ENCODE measurements at places on chromosomes 13 and 19.

- no peak for DNase-seq
These were observed 48.1 kb downstream of the PSG1 start for GRCh38 chr19:42831221-42832019.

DNA sequence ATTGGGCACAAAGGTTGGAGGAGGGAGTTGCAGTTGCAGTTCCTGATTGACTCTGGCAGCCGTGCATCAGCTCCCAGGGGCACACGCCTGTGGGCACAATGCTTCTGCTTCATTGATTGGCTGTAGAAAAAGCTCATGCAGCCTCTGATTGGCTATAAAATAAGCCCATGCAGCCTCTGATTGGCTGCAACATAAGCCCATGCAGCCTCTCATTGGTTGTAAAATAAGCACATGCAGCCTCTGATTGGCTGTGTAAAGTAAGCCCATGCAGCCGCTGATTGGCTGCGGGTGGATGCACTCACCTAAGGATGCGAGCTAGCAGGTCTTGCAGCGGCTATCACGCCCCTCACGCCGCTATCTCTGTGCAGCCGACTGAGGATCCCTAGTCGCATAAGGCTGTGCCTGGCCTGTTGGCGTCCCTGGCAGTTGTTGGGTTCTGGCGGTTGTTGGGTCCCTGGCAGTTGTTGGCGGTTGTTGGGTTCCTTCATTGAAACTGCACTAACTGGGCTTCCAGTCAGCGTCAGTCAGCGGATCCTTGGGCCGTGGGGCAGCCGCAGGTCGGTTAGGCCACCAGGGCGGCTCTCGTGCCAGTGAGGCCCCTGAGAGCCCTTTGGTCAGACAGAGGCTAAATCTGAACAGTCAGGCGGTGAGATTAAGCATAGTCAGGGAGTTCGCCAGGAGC, at the start of gene SIGLECL1:
Gene SIGLECL1, plus strand, starts transcription at position 295 of the 682 bp plus-strand sequence. CDS start 12,993 bp downstream, outside the sequence.
- no peak for DNase-seq

GRCh38 chr13:100485265-100485664, 103.3 kb downstream of the GGACT start:
- DNase-seq, result no peak

- peak; percentile 57 for DNase-seq
These were observed 3.9 kb upstream of the PLPP2 start for GRCh38 chr19:294946-295686.

DNA sequence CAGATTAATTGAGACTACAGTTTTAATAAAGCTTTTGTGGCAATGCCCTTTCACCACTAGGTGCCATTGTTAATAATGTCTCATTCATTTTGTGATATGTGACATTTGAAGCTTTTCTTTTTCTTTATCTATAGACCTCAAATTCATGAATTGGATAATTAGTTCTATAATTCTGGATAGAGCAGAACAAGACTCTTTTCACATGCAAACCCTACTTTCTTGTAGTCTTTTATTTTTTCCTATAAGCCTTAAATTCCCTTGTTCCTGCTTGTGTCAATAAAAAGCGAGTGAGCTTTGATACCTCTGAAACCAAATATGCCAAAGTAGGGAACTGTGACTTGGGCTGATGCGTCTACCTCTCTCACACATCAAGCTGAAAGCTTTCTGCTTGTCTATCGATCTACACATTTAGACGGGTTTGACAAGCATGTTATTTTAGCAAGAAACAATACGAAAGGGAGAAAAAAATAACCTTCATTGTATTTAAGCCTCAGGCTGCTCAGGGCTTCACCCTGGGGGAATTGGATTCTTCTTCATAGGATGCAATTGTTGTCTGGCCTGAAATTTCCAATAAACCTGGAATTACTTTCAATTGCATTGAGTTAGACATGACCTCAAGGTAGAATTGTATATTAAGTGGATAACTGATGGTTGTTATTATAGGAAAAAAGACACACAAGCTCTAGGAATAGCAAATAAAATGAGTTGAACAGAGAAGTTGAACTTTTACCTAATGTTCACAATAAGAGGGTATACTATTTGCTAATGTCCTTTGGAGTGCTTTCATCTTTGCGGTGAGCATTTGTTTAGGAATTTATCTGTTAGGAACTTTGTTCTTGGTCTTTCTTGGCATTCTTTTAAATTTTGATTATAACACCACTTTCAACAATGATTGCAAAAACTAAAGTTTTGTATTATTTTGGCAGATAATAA, 1150.2 kb upstream of the PCDH9 start:
- no peak for DNase-seq

GRCh38 chr13:21511849-21512248, 52.7 kb upstream of the ZDHHC20 start:
- DNase-seq, result no peak

- DNase-seq, result no peak
These were observed 6.5 kb downstream of the TRAPPC5 start for GRCh38 chr19:7687177-7687576.

- peak; percentile 66 for DNase-seq
These were observed 185.4 kb downstream of the KDM4B start for GRCh38 chr19:5154129-5154798.

- peak; percentile 4 for DNase-seq
These were observed 805.6 kb upstream of the ARGLU1 start for GRCh38 chr13:107373551-107373950.

- DNase-seq, result no peak
These were observed 5.9 kb downstream of the PINLYP start for GRCh38 chr19:43581467-43581866.

DNA sequence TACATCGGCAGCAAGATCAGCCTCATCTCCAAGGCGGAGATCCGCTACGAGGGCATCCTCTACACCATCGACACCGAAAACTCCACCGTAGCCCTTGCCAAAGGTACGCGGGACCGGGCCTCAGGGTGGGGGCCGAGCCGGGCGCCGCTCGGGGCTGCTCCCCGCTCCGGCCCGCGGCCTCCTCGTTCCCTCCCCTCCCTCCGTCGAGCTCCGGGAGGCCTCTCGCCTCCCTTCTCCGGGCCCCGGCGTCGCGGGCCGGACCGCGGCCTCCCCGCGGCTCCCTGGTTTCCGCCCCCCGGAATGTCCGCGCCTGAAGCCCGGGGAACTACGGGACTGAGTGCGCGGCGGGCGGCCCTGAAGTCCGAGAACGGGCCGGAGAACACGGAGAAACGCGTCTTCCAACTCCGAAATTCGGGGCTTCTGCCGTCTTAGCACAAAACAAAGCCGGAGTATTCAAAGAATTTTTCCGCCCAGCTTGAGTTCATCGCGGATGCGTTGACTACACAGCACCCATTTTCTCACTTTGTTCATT, 423 bp downstream of the LSM14A start:
- no peak for DNase-seq

- no peak for DNase-seq
These were observed 423 bp downstream of the KLK8 start for GRCh38 chr19:51000981-51001380.

DNA sequence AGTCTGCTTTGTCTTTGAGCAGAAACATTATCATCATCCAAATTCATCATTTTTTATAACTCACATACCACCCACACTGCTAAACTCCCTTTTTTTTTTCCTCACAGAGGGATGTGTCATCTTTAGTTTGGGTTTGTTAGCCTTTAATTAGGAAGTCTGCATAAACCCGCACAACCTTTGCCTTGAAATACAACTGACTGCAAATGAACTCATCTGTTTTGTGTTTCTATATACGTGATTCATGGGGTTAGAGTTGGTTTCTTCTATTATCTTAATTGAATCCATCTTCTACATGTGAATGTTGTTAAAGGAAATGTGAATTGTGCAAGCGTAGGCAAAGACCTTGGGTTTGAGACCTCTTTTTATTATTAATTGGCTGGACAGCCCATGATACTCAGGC, 102.7 kb downstream of the SLAIN1 start:
- DNase-seq, result no peak

DNA sequence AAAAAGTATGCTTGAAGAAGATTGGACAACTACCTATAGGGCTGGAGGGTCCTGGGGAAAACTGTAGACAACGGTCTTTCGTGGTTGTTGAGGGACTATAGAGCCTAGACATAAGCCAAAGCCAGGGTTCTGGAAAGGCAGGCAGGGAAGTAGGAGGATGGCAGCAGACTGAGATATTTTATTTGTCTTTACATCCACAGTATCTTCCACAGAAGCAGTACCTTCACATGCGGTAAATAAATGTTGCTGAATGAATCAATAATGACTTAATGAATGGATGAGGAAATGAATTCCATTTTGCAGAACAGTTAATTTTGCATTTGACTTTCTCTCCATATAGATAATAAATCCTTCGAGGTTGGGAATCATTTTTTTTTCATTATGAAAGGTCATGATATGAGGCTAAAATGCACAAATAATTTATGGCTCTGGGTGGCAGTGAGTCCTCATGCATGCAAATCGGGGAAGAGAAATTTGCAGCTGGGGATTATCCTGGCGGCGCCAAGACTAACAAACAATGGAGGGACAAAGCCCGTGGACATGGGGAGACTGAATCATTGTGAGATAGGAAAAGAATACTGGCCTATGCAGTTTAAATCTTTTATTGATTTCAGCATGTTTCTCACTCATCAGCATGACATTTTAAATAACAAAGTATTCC, 102.0 kb downstream of the ERCC5 start:
- no peak for DNase-seq

DNA sequence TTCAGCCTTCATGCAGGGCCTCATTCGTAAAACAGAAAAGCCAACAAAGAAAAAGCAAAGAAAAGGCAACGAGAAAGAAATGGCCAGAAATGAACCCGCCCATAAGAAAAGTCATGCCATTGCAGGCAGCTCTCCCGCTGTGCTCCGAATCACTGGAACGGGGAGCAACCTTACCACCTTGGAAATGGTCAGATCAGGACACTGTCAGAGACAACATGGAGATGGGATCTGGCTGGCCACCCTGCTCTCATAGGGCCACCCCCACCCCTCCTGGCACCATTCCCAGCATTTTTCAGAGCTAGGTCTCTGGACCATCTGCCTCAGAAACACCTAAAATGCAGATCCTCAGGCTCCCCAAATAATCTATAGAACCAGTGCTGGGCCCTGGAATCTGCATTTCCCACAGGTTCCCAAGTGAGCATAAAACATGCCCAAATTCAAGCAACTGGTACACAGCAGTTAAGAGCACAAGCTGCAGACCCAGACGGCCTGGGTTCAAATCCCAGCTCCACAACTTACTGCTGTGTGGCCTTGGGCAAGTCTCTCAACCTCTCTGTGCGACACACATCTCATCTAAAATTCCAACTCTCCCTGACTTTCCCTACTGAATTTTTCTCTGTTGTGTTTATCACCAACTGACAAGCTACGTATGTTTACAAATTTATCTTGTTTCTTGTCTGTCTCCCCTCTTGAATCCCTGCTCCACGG, 151.6 kb downstream of the IER2 start:
- DNase-seq, result no peak

DNA sequence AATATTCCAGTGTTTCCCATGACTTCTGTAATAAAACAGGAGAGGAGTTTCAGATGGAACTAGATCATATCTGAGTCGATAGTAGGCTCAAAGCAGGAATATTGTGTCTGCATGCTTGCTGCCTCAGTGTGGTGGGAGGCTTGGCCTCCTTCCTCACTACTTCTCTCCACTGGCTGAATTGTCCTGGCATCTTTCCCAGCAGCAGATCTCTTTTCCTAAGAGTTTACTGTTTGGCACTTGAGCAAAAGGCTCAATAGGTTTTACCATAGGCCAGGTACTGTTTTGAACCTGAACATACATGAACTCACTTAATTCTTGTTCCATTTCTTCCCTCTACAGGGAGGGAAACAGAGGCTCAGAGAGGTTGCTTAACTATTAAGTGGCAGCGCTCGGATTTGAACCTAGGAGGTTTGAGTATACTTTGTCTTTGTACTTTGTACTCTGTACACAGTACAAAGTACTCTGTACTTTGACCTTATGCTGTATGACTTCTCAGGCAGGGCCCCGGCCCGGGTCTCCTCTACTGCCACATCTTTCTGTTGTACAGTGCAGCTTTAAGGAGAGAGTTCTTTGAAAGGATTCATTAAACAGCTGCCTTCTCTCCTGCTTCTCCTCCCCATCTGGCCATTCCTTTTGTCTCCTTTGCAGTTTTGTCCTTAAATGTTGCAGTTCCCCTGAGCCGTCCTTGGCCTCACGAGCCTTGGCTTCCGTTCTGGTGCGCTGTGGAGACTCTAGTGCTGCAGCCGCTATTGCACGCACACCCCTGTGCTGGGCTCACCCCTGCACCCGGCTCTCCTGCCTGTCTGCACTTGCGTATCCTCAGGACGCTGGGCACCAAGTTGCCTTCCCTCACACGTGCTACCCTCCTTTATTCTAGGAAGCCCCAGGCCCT, 8.1 kb downstream of the B3GLCT start:
- no peak for DNase-seq

GRCh38 chr19:1268226-1269064, 687 bp upstream of the CIRBP start:
- no peak for DNase-seq

DNA sequence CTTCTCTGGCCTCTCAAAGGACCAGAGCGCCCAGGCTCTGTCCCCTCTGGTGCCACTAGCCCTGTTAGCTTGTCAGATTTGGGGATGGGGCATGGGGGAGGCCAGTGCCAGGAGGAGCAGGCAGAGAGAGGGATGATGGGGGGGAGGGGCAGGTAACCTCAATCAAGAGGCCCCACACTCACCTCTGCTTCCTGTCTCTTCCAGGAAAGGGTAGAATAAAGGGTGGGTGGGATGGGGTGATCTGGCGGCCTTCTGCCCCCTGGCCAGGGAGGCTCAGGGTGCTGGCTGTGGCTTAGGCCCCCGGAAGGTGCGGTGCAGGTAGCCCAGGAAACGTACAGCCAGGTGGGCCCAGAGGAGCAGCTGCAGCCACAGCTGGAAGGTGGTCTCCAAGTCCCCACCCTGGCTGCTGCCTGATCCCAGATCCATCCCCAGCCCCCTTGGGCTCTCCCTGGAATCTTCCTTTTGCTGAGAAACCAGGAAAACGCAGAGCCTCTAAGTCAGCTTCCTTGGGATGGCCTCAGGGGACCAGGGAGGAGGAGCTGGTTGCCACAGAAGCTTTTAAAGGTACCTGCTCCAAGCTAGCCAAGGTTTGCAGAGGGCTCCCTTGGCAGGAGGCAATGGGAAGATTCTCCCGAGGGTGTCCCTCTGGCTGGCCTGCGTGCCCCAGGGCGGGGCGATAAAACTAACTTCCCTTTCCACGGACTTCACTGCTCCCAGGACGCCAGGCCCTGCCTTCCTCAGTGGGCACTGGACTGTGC, 5.3 kb downstream of the PRKACA start:
- DNase-seq, result no peak

GRCh38 chr19:56538254-56538760, 441 bp upstream of the ZFP28 start:
- DNase-seq, result peak; percentile 89

DNA sequence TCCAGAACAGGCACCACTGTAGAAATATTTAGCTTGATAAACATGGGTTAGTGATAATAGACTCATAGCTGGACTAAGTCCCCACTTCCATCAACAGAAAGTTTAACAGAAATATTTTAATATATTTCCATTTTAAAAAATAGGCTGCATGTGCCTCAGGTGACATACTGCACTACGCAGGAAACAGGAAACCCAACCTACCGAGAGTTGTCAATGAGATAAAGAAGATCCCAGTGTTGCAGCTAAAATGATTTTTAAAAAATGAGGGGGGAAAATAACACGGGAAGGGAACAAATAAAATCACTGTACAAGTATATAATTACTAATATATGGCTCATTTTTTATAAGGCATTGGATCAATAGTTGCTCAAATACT, 154.8 kb downstream of the TBC1D4 start:
- DNase-seq, result no peak
